Breast epithelium (tissue), 4 donors: ENCODE measurements at places on chromosomes 2 and 18.

GRCh38 chr2:9594366-9595054 lies 36.3 kb downstream of the YWHAQ start:
- DNase-seq = peak; percentile 47

DNA sequence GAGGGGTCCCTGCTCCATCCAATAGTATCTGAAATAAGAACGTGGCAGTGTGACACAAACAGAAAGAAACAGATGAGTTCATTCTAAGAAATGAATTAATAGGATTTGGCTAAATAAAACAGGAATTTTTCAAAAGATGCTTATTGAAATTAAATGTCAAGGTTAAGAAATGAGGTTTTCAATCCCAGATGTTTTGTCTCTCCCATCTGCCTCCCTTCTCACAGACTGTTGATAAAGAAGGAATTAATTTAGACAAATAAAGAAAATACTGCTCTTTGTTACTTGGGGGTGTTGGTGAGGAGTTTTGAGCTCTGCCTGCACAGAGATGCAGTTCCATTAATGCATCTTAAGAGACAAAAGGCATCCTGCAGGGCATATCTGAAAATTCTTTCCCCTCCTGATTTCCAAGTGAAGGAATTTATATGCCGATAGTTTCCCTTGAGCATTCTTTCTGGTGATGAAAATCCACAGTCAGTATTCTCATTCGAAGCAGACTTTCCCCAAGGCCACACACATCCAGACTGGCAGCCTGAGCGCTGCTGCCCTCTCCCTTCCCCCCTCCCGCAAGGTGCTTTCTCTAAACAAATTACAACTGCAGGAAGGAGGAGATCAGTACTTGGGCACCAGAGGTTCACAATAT lies 385.4 kb upstream of the RND3 start:
- no peak for DNase-seq

DNA sequence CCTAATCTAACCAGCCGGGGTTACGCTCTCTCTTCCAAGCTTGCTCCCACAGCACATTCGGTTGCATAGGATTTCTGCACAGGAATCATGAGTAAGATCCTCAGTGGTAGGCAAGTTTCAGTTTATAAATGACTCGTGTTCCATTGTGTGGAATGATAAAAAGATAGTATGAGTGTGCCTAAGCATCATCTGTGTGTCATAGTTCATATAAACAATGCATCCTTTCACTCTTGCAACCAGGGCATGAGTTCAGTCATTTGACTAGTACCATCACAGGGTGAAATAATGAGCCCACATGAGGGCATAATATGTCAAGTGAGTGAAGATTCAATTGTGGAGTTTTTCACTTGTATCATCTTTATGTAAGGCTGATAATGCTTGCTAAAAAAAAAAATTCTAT lies 417.1 kb upstream of the CDH2 start:
- DNase-seq = no peak

- DNase-seq = no peak
These were observed 49.8 kb downstream of the TFPI start for GRCh38 chr2:187504312-187504921.

- no peak for DNase-seq
These were observed 10.1 kb downstream of the NTSR2 start for GRCh38 chr2:11659851-11660250.

GRCh38 chr18:42632801-42633200 lies 482.7 kb downstream of the RIT2 start:
- DNase-seq = no peak

DNA sequence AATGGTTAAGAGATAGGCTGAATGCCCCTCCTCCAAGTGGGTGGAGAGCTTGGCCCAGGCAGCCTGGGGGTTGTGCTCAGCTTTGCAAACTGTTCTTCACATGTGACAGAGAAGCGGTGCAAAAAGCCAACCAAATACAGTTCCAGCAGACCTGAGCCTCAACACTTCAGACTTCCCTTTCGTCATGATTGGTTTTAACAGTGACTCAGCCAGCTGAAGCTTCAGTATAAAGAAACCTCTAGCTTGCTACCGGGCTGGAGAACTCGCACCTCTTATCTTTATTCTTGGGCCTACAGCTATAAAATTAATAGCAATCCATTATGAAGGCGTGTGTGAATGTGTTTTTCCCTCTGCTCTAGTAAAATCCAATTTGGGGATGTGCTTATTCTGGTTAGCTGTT lies 20.0 kb downstream of the SETBP1 start:
- DNase-seq = no peak

DNA sequence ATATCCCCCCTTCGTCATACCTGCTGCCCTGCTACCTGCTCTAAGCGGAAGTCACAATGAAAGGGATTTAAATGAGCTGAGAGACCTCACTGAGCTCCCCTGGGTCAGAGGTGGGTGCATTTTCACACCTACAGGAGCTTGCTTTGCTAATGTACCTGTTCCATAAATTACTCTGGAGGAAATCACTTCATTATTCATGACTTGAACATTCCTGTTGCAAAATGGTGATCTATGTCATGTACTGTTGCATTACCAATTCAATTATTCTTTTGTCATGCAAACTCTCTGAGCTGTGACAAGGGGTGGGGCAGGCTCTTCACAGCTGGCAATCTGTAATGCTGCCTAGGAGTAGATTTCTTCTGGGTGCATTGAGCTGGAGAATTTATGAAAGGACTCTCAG lies 761.3 kb downstream of the TSN start:
- DNase-seq = no peak

GRCh38 chr2:43169987-43170386 lies 56.4 kb downstream of the ZFP36L2 start:
- DNase-seq = no peak

DNA sequence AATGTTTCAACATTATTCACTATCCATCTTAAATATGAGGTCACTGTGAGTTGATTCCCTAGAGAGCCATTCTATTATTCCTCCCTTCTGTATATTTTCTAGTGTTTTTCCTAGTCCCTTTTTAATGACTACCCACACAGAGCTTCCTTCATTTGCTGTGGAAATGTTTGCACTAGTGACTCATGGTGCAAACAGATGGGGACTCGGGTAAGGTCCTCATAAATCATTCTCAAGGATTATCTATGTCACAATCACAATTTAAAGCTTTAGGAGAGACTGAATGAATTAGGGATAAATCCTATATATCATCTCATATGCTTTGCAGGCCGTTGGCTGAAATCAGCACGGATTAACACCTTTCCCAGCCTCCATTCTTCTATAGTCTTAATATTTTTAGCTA lies 159.6 kb downstream of the DCC start:
- DNase-seq = no peak

- no peak for DNase-seq
These were observed 328.2 kb downstream of the PTPRM start for GRCh38 chr18:7895346-7895745.

DNA sequence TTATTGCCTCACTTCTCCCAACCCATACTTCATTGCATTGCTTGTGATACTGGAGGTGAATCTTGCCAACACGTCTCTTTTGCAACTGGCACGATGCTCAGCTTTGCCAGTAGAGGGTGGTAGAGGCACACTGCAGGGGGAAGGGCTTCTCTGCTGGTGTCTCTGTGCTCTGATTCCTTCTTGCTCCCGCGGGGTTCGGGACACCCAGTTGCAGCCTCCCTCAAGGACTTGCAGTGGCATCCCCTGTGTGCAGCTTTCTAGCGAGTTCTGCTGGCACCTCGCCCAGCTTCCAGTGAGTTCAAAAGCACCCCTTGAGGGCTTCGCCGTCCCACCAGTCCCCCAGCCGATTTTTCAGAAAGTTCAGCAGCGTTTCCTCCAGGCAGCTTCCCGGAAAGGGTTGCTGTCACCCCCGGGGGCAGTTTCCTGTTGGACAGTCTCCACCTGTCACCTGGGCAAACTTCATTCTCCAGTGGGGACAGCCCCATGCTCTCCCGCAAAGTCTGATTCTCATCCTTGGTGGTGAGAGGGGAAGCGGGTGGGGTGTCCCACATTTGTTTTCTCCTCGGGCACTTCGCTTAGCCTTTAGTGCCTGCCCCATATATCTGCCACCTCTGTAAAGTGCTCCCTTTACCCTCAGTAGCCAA lies 35.4 kb upstream of the EN1 start:
- DNase-seq = peak; percentile 44

DNA sequence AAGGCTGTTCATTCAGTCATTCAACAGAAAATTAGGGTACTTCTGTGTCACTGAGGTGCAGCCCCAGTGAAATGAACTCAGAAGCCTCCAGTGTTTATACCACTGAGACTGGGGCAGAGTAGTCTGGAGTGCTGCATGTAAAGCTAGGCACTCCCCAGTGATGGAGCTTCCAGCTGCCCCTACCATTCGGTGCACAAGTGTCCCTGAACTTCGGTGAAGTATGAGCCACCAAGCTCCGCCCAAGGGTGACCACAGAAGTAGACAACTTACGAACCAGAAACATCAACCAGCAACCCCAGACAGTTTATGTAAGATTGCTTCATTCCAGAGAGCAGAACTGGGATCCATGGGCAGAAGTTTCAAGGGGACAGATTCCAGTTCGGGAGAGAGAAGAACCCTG lies 70.6 kb upstream of the FOSL2 start:
- DNase-seq = no peak

DNA sequence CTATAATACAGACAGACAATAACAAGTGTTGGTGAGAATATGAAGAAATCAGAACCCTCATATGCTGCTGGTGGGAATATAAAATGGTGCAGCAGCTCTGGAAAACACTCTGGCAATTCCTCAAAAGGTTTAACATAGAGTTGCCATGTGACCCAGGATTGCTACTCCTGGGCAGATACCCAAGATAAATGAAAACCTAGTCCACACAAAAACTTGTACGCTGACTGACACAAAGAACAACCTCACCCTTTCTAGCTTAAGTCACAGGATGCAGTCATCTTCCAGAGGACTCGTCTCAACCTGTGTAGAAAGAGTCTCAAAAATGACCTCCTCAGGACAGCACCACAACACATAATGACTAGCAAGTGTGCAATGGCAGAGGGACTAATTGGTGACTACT lies 71.6 kb upstream of the ACAA2 start:
- no peak for DNase-seq

- no peak for DNase-seq
These were observed 78.8 kb downstream of the BCL2 start for GRCh38 chr18:63240531-63241316.

GRCh38 chr2:157442191-157442590 lies 1.7 kb downstream of the CYTIP start:
- DNase-seq = no peak

- no peak for DNase-seq
These were observed 83.7 kb downstream of the EN1 start for GRCh38 chr2:118763797-118764196.

GRCh38 chr18:80104364-80104779 lies 4.7 kb upstream of the ADNP2 start:
- DNase-seq = no peak

GRCh38 chr18:33404244-33404873 lies 36.2 kb downstream of the CCDC178 start:
- no peak for DNase-seq

- peak; percentile 40 for DNase-seq
These were observed 13.2 kb downstream of the ITM2C start for GRCh38 chr2:230877759-230878598.

DNA sequence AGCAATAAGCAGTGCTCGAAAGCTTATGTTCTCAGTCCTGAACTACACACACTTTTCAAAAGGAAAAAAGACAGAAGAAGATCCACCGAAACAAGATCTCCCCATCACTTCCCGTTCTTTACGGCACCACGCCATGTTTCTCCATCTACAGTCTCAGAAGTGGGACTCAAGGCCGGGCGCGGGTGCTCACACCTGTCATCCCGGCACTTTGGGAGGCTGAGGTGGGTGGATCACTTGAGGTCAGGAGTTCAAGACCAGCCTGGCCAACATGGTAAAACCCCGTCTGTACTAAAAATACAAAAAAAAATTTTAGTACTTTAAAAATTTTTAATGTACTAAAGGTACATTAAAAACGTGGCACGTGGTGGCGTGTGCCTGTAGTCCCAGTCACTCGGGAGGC lies 31.2 kb downstream of the ZNF516 start:
- DNase-seq = no peak

- no peak for DNase-seq
These were observed 75.1 kb upstream of the PARD3B start for GRCh38 chr2:204470178-204470620.

DNA sequence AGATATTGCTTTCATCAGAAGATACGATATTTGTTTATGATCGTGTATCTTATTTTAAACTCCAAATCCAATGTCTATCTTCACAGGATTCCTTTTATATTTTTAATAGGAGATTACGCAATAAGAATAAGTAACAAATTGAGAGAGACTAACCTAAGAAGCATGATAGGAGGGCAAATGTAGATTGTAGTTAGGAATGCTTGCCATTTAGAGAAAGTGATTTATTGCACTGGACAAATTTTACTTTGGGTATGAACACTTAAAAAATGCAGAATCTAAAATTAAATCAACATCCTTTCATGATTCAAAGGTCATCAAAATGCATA lies 563.4 kb upstream of the POU3F3 start:
- DNase-seq = no peak
